A549 treated with RU486 at 1 μM for 4 hours (cell line): ENCODE measurements at places on chromosomes 7 and 10. TPM values are rescaled to one million over a fixed set of nuclear protein-coding genes. Genes with fewer than 3 reads are reported as not detected.

The RPP38 gene
- total RNA-seq, result 34.6 to 40.5 TPM (median 36.0 TPM) in 5 replicates

The CDC14C gene
- not detected in 5 replicates for total RNA-seq

The PRRT4 gene
- 0.17 to 0.81 TPM (median 0.41 TPM) in 5 replicates for total RNA-seq

The LIPF gene
- not detected in 5 replicates for total RNA-seq

The PHF14 gene
- 19.0 to 23.4 TPM (median 22.6 TPM) in 5 replicates for total RNA-seq

The GLRX3 gene
- total RNA-seq, result 207 to 224 TPM (median 216 TPM) in 5 replicates

The ZCCHC24 gene
- 2.6 to 5.0 TPM (median 4.7 TPM) in 5 replicates for total RNA-seq

The AHCYL2 gene
- total RNA-seq, result 4.7 to 6.3 TPM (median 5.7 TPM) in 5 replicates

The ADRB1 gene
- total RNA-seq, result 0.37 to 1.1 TPM (median 0.85 TPM) in 5 replicates

The PON1 gene
- 0.44 to 1.0 TPM (median 0.66 TPM) in 5 replicates for total RNA-seq
